ENCODE measurements at places on chromosomes 4 and X.

- DNase-seq: no peak
These were observed 613.9 kb downstream of the FAT4 start for GRCh38 chr4:125928652-125929051.

DNA sequence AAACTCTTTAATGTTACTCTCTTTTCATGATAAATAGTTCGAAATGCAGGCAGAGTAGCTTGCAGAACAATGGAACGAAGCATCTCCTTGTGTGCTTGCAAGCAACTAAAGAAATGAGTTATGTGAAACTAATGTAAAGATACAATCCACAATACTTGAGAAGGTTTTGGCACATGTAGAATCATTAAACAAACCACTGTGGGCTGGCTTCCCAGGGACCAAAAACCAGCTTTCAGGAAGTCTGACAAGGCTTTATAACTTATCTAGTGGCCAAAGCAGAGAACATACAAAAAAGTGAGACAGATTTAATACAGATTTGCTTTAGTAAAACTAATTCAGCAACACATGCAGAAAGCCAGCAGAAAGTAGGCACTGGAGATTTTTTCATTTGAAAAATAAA, 1673.8 kb upstream of the AGA start:
- no peak for DNase-seq

- no peak for DNase-seq
These were observed 10.5 kb downstream of the ZCCHC18 start for GRCh38 chrX:104122829-104123228.

- DNase-seq: no peak
These were observed 8.6 kb upstream of the TSPAN7 start for GRCh38 chrX:38552721-38553120.

DNA sequence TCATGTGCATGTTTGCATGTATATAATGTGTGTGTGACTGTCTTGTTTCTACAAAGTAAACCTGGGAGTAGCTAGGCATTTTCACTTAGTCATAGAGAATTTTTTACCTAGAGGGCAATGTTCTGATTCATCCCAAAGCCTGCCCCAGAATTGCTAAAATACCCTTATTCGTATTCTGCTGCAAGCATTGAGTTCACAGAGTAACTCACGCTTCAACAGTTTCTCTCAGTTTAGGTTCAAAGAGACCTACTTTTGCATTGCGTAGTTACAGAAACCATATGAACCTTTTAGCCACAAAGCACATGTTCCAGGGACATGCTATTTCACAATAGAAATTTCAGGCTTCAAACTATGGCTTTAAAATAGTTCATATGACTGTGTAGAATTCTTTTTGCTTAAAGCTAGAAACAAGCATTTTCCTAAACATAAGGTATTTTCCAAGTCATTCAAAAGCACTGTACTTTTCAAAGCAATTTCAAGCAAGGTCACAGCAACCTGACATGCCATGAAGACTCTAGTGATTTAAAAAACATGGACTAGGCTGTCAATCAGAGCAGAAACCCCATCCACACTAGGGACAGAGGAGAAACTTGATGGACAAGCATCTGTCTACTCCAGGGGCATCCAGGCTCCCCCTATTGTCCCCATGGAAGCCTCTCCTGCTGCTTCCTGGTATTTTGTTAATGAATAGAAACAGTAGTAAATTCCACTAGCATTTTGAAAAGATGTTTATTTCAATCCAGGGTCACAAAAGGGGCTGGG, 81.5 kb upstream of the MAPK10 start:
- no peak for DNase-seq

GRCh38 chr4:76758290-76758882, 139.6 kb downstream of the SOWAHB start:
- no peak for DNase-seq

DNA sequence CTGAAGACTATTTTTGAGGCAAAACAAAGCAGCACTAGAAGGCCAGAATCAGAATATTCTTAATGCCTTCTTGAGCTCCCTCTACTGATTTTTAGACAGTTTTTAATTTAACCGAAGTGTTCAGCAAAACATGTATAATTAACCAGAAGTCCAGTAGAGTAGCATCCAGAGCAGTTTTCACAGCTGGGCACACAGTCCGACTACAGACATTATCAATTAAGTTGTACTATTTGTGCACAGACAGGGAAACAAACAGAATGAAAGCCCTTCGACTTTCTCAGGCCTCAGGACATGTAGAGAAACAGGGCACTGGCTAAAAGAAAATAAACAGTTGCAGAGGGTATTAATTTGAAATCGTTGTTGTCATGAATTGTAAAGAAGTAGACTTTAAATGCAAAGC, 11.9 kb downstream of the FSTL5 start:
- DNase-seq: no peak

GRCh38 chr4:90128961-90129495, 1.8 kb downstream of the CCSER1 start:
- DNase-seq: no peak

Measured in NCI-H1436 (cell line).